GM12892 (cell line): ENCODE measurements at places on chromosomes 1 and 21.

- DNase-seq, result no peak
Measured at GRCh38 chr1:26540351-26540750, 10.8 kb downstream of the RPS6KA1 start.

DNA sequence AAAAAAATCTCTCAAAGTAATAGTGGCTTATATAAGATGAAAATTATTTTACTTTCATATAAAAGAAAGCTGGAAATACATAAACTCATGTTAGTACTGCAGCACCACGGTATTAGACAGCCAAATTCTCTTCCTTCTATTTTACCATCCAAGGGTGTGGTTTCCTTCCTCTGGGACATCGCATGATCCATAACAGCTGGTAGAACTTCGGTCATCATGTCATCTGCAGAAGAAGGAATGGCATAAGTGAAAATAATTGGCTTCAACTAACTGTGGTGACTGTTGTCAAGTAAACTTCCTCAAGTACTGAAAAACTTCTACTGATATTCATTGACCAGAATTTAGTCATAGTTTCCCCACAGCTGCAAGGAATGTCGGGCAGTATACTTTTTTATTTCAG is 28.3 kb upstream of the IFI44L start:
- DNase-seq, result no peak

GRCh38 chr1:91732291-91733107 is 153.5 kb downstream of the TGFBR3 start:
- DNase-seq, result peak; percentile 25

DNA sequence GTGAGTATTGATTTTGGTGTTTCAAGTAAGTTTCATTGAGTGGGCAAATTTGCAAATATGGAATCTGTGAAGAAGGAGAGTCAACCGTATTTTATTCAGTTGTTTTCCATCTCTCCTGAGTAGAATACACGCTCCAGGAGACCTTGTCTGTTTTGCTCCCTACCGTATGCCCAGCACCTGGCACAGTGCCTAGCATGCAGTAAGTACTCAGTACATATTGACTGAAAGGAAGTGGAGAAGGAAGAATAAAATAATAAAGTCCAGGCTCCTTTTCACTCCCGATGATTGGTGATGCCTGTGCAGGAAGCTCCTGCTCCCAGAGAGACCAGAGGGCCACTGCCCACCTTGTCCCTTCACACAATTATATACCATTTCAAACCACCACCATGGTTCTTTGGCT is 59.4 kb upstream of the NEK2 start:
- DNase-seq, result no peak

- DNase-seq, result no peak
Measured at GRCh38 chr1:36693161-36693525, 210.4 kb upstream of the CSF3R start.

- DNase-seq, result no peak
Measured at GRCh38 chr1:229110986-229111385, 159.9 kb upstream of the RAB4A start.
